ENCODE measurements at places on chromosomes 12 and 14. TPM values are rescaled to one million over a fixed set of nuclear protein-coding genes. Genes with fewer than 3 reads are reported as not detected.

CACNA1C gene
- 0.03 TPM for total RNA-seq

PCED1B gene
- total RNA-seq = 24.1 TPM

KCNC2 gene
- not detected for total RNA-seq

KANSL2 gene
- 38.7 TPM for total RNA-seq

MIP gene
- not detected for total RNA-seq

GLI1 gene
- total RNA-seq = 8.1 TPM

SLC7A7 gene
- 20.1 TPM for total RNA-seq

ZNF26 gene
- 8.5 TPM for total RNA-seq

ACSS3 gene
- total RNA-seq = not detected

SELPLG gene
- total RNA-seq = 1.1 TPM

KRT84 gene
- total RNA-seq = not detected

KRT80 gene
- total RNA-seq = 36.8 TPM

ERP27 gene
- total RNA-seq = not detected

MYF6 gene
- total RNA-seq = not detected

CAPZA3 gene
- total RNA-seq = not detected

OASL gene
- 4.1 TPM for total RNA-seq

HOXC9 gene
- total RNA-seq = 15.9 TPM

ARHGAP9 gene
- total RNA-seq = 0.94 TPM

CNTN1 gene
- 55.1 TPM for total RNA-seq

KRT83 gene
- 7.2 TPM for total RNA-seq

TMEM121 gene
- total RNA-seq = 8.7 TPM

RERG gene
- 0.20 TPM for total RNA-seq

MYO1H gene
- total RNA-seq = not detected

PRR4 gene
- total RNA-seq = 1.8 TPM

MOAP1 gene
- total RNA-seq = 13.7 TPM

INSM2 gene
- total RNA-seq = 0.05 TPM

CD69 gene
- 0.16 TPM for total RNA-seq

CMA1 gene
- not detected for total RNA-seq

STXBP6 gene
- total RNA-seq = 2.4 TPM

TMCC3 gene
- total RNA-seq = 1.1 TPM

MGST1 gene
- 807 TPM for total RNA-seq

FAM234B gene
- 3.8 TPM for total RNA-seq

LPAR5 gene
- total RNA-seq = 0.62 TPM

ANKRD33 gene
- not detected for total RNA-seq

NR4A1 gene
- total RNA-seq = 35.0 TPM

GPR84 gene
- total RNA-seq = not detected

SPX gene
- total RNA-seq = 3.6 TPM

KRT3 gene
- total RNA-seq = 0.08 TPM
